ENCODE measurements at places on chromosomes 1 and 21.
A peak's percentile ranks its signal among the peaks of the same experiment; 100 is the strongest.

DNA sequence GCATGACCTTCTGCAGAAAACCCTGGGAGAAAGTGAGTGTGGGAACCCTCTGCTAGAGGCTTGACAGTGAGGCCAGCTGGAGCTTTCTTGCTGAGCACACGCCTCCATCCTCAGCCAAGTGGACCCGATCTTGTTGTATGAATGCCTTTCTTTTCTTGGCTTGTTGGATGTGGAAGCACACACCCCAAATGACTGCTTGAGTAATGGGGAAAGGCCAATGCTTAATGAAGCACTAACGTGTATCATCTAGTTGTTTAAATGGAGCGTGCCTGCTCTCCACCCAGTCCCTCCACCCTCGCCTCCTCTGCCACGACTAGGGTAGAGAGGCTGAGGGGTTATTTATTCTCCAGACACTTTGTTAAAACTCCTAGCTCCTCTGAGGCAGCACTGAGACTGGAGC lies 54.3 kb upstream of the IKBKE start:
- no peak for DNase-seq

DNA sequence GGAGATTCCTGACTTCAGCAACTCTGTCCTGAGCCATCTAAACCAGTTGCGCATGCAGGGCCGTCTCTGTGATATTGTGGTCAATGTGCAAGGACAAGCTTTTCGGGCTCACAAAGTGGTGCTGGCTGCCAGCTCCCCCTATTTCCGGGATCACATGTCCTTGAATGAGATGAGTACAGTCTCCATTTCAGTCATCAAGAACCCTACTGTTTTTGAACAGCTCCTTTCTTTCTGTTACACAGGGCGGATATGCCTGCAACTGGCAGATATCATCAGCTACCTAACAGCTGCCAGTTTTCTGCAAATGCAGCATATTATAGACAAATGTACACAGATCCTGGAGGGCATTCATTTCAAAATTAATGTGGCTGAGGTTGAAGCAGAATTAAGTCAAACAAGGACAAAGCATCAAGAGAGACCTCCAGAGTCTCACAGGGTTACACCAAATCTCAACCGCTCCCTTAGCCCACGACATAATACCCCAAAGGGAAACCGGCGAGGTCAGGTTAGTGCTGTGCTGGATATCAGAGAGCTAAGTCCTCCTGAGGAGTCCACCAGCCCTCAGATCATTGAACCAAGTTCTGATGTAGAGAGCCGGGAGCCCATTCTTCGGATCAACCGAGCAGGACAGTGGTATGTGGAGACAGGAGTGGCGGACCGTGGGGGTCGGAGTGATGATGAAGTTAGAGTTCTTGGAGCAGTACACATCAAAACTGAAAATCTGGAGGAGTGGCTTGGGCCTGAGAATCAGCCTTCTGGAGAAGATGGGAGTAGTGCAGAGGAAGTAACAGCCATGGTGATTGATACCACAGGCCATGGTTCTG lies 2.3 kb downstream of the ZBTB37 start:
- no peak for DNase-seq

GRCh38 chr1:67792103-67792502 lies 41.2 kb downstream of the GNG12 start:
- no peak for DNase-seq

GRCh38 chr21:29347274-29347681 lies 48.6 kb downstream of the BACH1 start:
- DNase-seq = no peak

DNA sequence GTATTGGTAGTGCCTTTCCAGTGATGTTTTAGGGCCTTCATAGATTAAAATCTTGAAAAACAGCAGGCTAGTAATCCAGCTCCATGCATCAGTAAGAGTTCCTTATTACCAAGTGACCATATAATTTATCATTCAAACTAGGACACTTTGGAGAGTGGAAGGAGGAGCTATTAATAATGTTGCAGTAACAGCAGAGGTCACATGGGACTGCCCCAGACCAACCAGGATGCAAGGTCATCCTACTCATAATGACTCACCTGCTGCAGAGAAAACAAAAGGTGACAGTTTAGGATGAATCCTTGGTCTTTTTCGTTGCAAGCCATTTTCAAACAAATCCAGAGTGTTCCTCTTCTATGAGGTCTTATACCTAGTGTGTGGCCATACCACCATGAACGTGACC lies 187.4 kb downstream of the NUF2 start:
- no peak for DNase-seq

GRCh38 chr1:9721606-9722377 lies 70.3 kb downstream of the PIK3CD start:
- peak; percentile 67 for DNase-seq

DNA sequence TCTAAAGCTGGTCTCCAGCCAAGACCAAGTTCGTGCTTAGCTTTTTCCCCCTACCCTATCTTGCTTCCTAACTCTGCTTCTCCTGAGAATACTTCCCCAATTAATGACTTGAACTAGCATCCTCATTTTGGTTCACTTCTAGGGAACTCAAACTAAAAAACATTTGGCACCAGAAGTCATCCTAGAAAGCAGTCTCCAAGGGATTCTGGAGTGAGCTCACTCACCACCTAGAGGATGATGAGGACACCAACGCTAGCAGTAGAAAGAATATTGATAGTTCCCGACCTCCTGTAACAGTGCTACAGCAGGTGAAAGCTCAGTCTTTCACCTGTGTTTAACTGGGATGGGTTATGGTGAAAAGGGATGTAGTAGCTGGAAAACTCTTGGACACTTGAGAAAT lies 4.7 kb upstream of the PSMB2 start:
- no peak for DNase-seq

GRCh38 chr1:20198918-20199317 lies 12.6 kb upstream of the PLA2G2C start:
- DNase-seq = no peak

- DNase-seq = no peak
Observed at GRCh38 chr21:41065539-41065938, 102.4 kb upstream of the BACE2 start.

DNA sequence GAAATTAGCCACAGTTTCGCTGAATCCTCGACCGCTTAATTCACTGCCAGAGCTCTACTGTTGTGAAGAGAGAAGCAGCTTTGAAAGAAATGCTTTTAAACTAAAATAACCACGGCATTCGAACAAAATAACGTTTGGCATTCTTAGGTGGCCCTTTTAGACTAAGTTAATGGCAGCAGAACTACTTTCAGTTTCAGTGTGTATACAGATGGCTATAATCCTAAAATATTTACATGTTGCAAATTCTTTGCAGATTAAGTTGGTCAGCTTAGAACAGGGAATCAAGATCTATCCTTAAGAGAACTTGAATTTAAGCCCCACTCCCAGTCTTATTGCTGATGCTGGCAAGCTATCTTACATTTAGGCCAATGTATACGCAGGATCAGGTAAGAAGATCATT lies 62.7 kb downstream of the ADSS2 start:
- no peak for DNase-seq

GRCh38 chr1:182608845-182609610 lies 4.8 kb upstream of the RGS16 start:
- no peak for DNase-seq

DNA sequence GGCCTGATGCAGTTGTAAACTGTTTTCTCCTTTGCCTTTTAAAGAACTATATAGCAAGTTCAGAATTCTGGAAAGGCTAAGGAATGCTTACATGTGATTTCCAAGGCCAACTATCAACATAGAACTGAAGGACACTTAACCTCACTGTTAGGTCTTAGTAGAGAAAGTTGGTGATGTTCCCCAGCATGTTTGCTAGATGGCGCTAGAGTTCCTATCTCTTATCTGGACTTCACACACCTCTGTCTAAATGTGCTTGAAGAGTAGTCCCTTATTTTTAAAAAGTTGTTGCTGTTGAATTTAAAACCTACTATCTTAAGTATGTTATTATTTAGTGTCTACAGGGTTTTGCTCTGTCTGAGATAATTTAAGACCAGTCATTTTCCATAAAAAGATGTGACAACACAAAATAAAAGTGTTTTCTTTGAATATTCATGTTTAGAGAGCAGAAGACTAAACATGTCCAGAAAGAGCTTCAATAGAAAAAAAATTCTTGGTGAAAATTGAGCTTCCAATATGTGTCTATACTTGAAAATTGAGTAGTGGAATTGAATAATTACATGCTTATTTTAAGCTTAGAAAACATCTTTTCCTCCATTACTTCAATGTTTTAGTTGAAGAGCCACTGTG lies 237.3 kb downstream of the S1PR1 start:
- DNase-seq = no peak

- no peak for DNase-seq
Observed at GRCh38 chr1:116832932-116833578, 76.7 kb upstream of the PTGFRN start.

- no peak for DNase-seq
Observed at GRCh38 chr1:230073371-230074035, 6.5 kb downstream of the GALNT2 start.

- DNase-seq = no peak
Observed at GRCh38 chr1:238562341-238562740, 671.6 kb upstream of the ZP4 start.

- no peak for DNase-seq
Observed at GRCh38 chr1:183105449-183105848, 80.6 kb upstream of the LAMC2 start.

GRCh38 chr1:235802573-235803346 lies 63.9 kb downstream of the LYST start:
- no peak for DNase-seq

- DNase-seq = no peak
Observed at GRCh38 chr1:91091812-91092211, 70.0 kb upstream of the ZNF644 start.

All from 8988T (cell line).